ENCODE measurements at places on chromosomes 5 and 9. TPM values are rescaled to one million over a fixed set of nuclear protein-coding genes. Genes with fewer than 3 reads are reported as not detected.

TLR4 gene
- 16.8 TPM for total RNA-seq

- no peak for DNase-seq
Measured at GRCh38 chr9:113854310-113854709, 21.8 kb upstream of the ZNF618 start.

DNA sequence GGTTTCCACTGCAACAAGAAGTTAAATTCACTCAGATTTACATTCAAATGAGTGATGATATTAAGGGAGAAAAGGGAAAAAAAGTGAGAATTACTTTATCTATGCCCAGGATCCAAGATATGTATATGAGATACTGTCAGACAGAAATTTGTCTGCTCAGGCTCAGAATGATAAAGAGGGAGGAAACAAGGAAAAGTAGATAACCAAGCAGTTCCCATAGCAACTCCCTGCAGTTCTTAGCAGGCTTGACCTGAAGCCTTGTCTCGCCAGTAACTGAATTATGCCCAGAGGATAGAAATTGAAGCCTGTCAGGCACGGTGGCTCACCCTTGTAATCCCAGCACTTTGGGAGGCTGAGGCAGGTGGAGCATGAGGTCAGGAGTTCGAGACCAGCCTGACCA is 304.4 kb downstream of the TLE1 start:
- DNase-seq: no peak

DNA sequence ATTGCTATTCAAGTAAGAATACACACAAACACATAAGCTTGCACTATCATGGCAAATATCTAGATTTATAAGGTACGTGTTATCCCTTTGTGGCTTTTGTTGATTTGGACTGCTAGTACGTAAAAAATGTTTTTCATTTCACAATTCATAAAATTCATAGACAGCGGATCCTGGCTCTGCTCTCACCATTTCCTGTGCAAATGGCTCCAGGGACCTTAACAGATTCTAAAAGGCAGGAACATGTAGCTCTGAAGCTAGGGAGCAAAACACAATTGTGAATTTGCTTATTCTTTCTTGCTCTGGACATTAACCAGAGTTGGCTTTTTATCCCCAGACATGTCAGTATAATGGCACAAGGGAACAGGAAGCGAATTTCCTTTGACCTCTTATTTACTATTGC is 1019.9 kb upstream of the WWC1 start:
- no peak for DNase-seq
